ENCODE measurements at places on chromosomes 4 and X. TPM values are rescaled to one million over a fixed set of nuclear protein-coding genes. Genes with fewer than 3 reads are reported as not detected.

The CTAG1B gene
- not detected for total RNA-seq

The NXF2 gene
- total RNA-seq: not detected

DNA sequence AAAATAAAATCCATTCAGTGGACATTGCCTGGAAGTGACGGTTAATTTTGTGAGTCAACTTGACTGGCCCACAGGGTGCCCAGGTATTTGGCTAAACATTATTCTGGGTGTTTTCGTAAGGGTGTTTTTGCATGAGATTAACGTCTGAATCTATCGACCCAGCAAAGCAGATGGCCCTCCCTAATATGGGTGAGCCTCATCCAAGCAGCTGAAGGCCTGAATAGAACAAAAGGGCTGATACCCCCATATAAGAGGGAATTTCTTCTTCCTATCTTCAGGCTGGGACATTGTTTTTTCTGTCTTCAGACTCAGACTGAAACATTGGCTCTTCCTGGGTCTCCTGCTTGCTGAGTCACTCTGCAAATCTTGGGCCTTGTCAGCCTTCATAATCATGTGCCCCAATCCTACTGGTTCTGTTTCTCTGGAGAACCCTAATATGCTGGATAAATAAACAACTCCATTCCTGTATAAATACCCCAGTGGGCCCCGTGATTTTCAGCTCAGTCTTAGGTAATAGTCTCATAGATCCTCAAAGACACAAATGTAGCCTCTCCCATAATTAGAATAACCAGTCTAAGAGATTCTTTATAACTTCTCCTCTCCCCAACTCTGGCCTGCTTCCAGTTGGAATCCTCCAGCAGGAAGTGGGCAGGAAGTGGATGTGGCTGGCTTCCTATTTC, 33.1 kb upstream of the DDX3X start:
- no peaks in the 10 kb centered on the region for H3K27me3 ChIP-seq
- no peak for DNase-seq
- peaks cover 10% of the 10 kb centered on the region for H3K4me1 ChIP-seq
- H3K4me3 ChIP-seq: no peak overlapping the region
- H3K36me3 ChIP-seq: peaks cover 1% of the 10 kb centered on the region
- H3K27ac ChIP-seq: no peak overlapping the region

GRCh38 chr4:75821216-75821615, 81.0 kb downstream of the PPEF2 start:
- no peaks in the 10 kb centered on the region for H3K4me1 ChIP-seq
- peaks cover 3% of the 10 kb centered on the region for H3K36me3 ChIP-seq
- no peaks in the 10 kb centered on the region for H3K27me3 ChIP-seq

DNA sequence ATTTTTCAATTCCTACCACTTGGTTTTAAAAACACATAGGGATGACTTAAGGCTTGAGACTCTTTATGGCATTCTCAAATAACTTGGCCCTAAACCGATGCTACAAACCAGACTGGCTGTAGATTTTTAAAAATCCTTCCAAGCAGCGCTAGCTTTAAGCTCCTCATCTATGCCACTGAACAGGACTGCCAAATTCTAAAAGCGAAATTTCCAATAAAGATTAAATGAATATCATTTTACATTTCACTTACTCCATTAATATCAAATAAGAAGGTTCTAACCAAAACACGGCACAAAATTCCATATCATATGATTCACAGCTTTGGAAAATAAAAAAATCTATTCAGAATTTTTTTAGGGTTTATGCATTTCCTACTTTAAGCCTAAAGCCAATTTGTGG, 134.2 kb downstream of the FANCB start:
- H3K27ac ChIP-seq: no peak overlapping the region
- peaks cover 2% of the 10 kb centered on the region for H3K36me3 ChIP-seq
- peaks cover 5% of the 10 kb centered on the region for H3K4me1 ChIP-seq
- DNase-seq: no peak

DNA sequence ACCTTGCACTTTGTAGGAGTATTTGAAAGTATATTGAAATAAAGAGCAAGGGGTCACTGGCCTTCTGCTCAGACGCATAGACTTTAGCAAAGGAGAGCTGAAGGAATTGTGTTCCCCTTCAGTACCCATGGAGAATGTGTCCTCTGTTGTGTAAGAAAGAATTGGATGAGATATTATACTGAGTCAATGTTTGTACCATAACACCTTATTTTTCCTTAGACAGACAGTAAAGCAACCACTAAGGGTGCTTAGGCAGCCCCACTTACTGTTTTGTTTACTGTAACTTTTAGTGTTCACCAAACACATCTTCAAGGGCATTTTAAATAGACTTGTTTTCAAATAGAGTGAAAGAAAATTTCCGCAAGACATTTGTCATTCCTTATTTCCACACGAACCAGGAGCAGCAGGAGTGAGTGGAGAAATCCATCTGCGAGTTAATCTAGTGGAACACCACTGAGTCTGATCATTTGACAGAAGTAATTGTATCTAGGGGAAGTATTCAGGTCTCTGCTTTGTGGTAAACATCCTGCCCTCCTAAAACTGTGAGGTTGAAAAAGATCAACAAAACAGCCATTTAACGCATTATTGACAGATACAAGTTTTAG, 89.5 kb downstream of the SLIT2 start:
- DNase-seq: no peak
- H3K36me3 ChIP-seq: peaks cover 3% of the 10 kb centered on the region
- H3K4me1 ChIP-seq: no peaks in the 10 kb centered on the region
- H3K27me3 ChIP-seq: no peaks in the 10 kb centered on the region
